ENCODE measurements at places on chromosomes 6 and 20.
A peak's percentile ranks its signal among the peaks of the same experiment; 100 is the strongest.

GRCh38 chr6:106974999-106975737 lies 639 bp upstream of the CD24 start:
- DNase-seq, result no peak

DNA sequence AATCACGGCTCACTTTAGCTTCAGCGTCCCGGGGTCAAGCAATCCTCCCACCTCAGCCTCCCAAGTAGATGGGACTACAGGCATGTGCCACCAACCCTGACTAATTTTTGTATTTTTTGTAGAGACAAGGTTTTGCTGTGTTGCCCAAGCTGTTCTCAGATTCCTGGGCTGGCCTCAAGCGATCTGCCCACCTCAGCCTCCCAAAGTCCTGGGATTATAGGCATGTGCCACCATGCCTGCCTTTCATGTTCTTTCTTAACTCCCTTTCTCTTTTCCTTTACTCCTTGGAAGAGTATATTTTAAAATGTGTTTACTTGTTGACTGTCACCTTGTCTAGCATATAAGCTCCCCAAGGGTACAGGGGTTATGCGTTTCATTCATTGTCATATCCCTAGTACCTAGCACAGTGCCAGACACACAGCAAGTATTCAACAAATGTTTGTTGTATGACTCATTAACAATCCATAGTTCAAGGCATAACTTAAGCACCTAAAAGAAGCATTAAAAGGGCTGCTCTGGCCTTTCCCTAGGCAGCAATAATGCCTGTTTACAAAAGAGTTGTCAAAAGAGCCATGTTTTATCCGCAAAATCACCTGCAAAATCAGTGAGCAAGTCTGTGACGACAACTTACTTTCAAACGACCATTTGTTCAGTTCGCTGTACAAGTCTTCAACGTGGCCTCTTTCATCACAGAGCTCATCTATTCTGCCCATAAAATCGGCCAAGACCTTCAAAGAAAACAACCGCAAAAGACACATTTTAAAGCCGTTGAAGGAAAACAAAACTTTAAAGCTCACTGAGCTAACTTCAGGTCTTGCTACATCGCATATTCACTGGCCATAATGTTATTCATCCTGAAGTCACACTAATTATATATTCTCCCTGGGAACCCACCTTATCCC lies 4.6 kb downstream of the CYP24A1 start:
- DNase-seq, result no peak

GRCh38 chr6:130313206-130313605 lies 52.6 kb upstream of the TMEM200A start:
- DNase-seq, result no peak

GRCh38 chr6:55433446-55434130 lies 106.3 kb downstream of the GFRAL start:
- DNase-seq, result no peak

DNA sequence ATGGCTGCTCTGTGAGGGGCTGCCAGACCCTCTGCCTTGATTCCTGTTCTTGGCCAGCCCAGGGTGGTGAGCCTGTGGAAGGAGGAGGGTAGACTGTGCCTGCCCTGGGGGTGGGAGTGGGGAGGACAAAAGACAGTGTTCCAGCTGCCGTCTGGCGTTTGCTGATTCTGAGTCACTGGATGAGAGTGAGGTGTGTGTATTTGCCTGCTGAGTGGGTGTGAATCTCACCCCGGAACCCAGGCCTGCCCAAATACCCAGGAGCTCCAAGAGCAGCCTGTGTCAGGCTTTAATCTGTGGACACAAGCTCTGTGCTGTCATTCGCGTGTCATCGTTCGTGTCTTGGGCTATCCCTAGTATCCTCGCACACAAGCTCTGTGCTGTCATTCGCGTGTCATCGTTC lies 2.6 kb upstream of the LKAAEAR1 start:
- DNase-seq, result no peak

DNA sequence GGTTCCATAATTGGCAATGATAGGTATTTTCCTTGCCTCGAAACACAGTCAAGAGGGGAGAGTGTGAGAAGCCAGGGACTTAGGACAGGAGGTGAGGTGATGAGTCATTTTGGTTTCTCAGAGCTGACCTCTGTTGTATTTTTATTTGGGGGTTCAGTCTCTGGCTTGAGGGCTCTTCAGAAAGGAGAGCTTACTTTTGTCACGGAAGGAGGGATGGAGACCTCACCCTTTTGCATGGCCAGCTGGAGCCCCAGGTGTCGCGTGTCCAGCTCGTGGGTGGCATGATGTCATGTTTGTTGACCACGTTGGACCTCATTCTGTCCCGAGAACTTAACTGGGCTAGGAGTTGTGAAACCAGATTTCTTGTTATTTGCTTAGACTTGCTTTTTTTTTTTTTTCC lies 293.9 kb downstream of the QKI start:
- DNase-seq, result no peak

DNA sequence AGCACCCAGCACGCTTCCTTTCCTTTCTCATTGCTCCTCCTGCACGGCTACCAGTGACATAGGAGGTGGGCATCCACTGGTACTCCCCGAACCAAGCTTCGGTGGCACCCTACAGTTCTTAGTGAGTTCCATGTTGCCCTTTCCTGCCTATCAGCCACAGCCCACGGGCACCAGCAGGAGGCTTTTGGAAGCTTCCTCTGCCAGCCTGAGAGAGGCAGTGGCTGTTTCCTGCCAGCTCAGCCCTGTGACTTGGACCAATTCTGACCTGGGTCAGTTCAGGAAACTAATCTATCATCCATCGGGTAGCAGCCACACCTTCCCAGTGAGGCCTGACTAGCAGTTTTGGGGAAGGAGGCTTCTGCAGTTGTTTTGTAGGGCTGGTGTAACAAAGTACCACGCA lies 176.4 kb upstream of the UST start:
- no peak for DNase-seq

DNA sequence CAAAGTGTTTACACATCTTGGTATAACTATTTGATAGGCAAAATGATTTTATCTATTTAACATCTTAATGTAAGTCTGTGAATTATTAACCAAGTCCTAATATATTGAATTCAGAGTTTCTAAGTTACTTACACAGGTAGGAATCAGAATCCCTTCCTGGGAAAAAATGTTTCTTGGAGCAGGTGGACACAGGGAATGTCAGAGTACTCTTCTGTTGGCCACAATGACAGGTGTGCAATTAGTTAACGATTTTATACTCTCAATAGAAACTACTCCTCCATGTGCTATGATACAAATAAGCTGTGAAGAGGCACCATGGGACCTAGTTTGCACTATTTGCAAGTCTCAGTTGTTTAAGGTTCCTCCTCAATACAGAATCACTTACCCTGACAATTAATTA lies 821 bp upstream of the TAAR5 start:
- DNase-seq, result no peak

- DNase-seq, result peak; percentile 43
Measured at GRCh38 chr6:137944793-137945498, 77.9 kb downstream of the TNFAIP3 start.

DNA sequence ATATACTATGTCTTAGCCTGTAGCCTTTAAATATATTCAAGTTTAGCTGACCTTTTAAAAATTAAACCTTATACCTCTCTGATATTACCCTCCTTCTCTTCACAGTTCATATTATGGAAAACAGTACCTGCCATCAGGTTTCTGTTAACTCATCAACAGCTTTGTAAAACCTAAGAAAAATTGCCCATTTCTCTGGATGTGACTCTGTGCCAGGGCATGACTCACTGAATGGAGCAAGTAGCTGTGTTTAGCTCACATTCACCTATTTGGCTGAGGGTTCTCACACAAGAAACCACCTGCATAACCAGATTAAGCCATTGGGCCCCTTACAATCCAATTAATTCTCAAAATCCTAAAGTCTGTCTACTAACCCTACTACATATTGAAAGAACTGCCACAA lies 678.8 kb upstream of the MARCKS start:
- no peak for DNase-seq

DNA sequence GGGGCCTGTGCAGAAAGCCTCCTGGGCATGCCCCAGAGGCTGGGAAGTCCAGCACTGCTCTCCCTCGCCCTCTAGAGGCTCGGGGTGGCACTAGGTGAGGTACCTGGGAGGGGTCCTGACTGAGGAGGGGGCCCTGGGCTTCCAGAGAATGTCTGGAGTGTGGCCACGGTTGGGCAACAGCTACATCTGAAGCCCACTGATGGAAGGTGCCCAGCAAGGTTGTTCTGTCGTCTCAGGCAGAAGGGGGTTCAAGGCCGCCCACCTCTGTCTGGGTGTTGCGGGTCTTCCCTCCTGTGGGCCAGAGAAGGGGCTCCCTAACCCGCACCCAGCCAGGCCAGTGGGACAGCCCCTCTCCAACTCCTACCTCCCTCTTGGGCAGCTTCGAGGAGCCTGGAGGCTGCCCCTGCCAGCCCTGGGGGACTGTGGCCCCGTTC lies 11.4 kb upstream of the VEGFA start:
- no peak for DNase-seq

DNA sequence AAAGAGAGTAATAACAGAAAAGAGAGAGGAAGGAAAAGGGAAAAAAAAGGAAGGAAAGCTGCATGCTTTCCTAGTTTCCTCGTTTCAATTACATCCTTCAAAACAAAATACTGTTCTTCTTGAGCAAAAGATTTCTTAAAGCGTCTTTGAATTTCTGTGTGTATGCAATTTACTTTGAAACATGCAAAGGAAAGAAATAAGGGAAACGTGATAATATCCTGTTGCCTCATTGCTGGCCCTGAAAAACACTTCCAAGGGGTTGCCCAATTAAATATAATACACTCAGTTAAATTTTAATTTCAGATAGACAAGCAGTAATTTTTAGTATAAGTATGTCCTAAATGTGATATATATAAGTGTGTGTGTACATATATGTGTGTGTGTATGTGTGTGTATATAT lies 51.2 kb upstream of the TPD52L1 start:
- DNase-seq, result no peak

- DNase-seq, result no peak
Measured at GRCh38 chr6:166830891-166831363, 125.4 kb downstream of the RNASET2 start.

DNA sequence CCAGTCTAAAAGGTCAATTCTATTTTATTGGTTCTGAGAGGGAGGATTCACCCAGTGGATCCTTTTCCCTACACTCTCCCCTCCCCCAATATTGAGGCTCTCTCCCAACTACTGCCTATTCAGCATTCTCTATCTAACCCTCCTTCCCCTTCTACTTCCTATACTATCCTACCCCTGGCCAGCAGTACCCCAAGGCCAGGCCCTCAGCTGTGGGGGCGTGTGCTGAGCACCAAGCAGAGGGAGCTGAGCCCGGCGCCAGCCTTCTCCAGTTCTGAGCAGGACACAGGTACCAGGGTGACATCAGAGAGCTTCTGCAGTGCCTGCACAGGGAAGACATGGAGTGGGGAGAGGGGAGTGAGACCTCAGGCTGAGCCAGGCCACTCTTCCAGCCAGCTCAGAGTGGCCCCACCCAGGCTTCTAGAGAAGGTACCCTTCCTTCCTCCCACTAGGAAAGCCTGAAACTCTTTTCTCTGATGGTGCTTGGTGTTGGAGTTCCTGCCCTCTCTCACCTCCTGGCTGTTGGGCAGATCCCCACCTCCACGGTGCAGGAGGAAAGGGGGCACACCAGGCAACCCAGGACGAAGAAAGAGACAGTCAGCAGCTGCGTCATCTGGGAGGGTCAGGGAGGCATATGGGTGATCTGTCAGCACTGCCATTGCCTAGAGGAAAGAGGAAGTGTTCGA lies 1.9 kb downstream of the DDAH2 start:
- no peak for DNase-seq

DNA sequence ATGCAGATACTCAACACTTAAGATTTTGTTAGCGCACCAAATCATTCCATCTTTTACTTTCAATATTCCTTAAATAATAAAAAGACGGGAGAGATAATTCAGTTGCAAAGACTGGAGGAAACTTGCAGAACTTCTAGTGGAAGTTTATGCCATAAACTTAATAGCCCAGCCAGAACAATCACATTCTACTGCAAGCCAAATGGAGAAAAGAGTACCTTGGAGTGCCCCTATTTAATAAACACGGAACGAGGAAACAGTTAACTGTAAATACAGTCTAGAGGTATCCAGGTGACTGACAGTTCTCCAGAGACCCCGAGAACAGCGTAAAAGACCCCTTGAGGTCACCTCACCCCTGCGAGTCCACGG lies 635 bp downstream of the SLC35B3 start:
- DNase-seq, result no peak

- DNase-seq, result no peak
Measured at GRCh38 chr6:169230946-169231789, 22.5 kb downstream of the THBS2 start.

DNA sequence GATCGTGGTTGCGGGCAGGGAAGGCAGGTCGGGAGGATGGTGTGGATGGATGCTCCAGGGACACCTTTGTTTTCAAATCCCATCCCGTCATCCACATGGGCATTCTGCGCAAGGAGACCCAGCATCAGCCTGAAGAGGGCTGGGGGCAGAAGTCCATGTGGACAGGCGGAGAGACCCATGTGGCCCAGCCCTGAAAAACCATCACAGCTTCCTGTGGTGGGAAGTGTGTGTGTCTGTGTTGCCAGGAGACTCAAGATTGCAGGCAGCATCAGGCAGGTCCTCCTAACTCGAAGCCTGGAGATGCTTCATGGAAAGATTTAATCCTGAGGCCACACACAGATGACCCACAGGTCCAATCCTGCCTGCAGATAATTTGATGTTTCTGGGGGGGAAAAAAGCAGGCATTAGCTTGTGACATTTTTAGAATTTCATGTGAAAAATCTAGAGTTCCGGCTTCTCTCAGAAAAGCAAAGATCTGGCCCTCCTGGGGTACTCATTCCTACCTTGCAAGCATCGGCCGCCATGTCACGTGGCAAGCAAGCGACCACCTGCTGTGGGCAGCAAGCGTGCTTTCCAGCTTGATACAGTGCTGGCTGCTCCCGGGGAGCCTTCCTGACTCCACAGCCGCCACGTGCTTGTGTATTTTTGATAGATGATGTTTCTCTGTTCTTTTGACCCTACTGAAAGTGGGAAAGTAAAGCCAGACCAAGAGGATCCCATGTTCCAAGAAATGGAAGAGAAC lies 25.8 kb downstream of the BCAS4 start:
- no peak for DNase-seq

- DNase-seq, result no peak
Measured at GRCh38 chr20:23257848-23258746, 92.5 kb upstream of the NXT1 start.

- DNase-seq, result no peak
Measured at GRCh38 chr6:26383624-26384417, 913 bp downstream of the BTN2A2 start.

DNA sequence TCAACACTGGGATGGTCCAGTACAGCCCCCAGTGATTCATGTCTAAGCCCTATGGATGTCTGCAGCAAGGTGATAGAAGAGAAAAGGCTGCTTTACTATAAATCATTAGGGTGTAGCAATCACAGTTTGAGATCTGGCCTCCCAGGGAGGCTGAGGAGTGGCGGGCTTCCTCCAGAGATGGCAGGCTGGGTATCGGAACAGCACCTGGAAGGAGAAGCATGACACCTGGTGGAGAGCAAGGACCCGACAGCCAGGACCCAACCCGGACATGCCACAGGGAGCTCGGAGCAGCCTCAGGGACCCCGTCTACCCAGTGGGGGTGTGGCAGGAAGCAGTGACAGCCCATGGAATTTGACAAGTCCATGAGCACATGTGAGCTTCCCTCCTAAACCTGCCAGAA lies 114.8 kb upstream of the CD93 start:
- DNase-seq, result no peak

GRCh38 chr6:140486450-140487361 lies 1112.3 kb upstream of the CITED2 start:
- DNase-seq, result no peak

Measured in central memory CD4-positive, alpha-beta T cell (primary cell).